Panc1 (cell line): ENCODE measurements at places on chromosomes 5 and 9.

DNA sequence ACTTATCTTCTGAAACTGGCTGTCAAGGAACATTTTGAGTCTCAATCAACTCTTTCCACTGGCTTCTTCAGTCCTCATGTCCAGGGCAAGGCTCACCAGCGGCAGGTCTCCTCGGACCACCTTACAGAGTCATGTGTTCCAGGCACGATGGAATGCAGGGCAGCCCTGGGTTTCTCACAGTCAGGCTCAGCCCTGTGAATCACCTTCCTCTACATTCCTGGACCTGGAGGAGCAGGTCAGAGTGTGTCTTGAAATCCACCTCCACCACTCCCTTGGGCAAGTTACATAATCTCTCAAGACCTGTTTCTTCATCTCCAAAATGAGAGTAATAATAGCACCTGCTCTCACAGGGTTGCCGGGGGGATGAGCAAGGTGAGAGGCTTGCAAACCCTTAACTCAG, 16.0 kb downstream of the ENC1 start:
- no peak for DNase-seq

- DNase-seq = no peak
Measured at GRCh38 chr5:141121563-141121962, at the start of gene PCDHB4. Gene PCDHB4, plus strand, starts transcription at chr5:141121818. Its CDS starts 181 bp downstream, at chr5:141121999.

- peak; percentile 50 for DNase-seq
Measured at GRCh38 chr5:129852747-129853352, 51.4 kb upstream of the CHSY3 start.

DNA sequence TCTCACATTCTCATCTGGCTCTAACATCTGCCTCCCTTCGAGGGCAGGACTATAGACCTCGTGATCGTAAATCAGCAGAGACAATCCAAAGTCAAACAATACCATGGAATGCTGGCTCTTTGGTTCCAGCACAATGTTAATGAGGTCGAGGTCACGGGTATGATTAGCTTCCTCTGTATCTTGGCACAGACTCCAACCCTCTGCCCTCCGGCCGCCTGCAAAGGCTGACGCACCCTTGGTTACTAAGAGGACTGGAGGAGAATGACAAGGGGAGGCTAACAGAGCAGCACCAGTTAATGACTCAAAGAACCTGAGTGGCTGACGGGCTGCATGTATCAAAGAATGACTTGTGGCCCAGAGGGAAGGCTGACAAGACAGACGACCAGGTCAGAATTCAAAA, 10.1 kb downstream of the LHFPL2 start:
- peak; percentile 92 for DNase-seq

DNA sequence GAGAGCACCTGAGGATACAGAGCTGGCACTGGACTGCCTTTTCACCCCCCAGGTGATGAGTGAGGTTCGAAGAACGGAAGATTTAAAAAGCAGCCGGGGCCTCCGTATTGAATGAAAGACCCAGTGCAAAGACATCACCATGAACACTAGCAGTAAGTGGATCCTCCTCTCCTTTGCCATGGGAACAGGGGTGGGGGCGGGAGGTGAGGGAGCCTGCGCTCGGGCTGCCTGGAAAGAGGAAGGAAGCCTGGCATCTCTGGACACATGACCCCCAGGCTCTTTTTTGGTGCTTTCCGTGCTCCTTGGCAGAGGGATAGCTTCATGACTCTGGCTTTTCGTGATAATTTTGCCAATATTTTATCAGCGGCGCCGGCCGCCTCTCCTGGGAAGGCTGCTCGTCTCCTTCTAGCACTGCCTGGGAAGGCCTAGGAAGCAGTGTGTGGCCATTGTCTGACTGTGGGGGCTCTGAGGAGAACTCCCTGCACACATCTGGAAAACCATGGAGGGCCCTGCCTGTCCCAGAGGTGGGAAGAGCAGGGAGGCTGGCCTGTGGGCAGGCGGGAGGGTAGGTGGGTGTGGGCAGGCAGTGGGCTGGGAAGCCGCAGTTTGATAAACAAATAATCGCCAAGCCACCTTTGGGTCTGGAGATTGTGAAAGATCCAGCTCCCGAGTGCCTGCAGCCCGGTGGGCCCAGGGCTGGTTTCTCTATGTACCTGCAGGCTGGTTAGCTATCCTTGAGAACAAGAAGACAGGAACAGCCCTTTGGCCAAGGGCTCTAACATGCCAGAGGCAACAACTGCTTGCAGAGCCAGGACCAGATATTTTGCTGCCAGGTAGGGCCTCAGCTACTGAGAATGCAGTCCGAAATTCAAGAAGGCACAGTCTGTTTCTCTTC, 911 bp downstream of the ABLIM3 start:
- no peak for DNase-seq

DNA sequence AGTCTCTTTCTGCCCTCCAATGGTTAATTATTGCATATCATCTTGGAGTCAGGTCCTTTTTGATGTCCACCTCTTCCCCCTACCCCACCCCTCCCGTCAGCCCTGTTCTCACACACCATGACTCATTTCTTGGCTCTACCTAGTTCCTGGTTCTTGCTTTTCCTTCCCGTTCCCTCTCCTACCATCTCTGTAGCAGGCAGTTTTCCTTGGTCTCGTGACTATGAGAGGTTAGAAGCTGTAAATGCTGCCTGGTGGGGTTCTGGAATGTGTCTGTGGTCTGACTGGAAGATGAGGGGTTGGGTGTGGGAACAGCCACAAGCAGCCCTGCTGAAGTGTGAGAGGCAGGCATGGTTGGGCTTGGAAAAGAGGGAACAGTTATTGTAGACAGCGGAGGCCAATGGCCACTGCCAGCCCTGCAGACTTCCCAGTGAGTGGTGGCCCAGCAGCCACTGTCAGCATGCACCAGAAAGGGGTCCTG, 18.2 kb downstream of the SLC22A5 start:
- no peak for DNase-seq

GRCh38 chr9:2790466-2790865, 53.4 kb downstream of the PUM3 start:
- no peak for DNase-seq
